AG04450 (cell line): ENCODE measurements at places on chromosomes 3 and 15.

- DNase-seq = no peak
Measured at GRCh38 chr15:48667701-48668100, 22.2 kb upstream of the FBN1 start.

DNA sequence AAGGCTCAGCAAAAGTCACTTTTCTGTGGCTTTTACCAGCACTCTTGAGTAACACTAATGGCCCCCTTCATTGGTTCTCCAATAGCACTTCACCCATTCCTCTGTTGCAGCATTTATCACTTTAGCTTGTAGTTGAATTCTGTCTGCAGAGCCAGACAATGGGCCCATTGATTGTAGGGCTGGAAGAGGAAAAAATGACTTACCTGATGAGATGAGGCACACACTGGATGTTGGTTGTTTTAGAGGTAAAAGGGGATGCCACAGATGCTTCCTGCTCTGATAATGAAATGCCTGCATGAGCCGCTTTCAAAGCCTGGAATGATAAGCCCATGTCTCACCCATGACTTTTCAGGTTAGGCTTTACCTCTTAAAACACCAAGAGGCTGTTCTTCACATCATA, 64.3 kb downstream of the PLAAT1 start:
- no peak for DNase-seq

DNA sequence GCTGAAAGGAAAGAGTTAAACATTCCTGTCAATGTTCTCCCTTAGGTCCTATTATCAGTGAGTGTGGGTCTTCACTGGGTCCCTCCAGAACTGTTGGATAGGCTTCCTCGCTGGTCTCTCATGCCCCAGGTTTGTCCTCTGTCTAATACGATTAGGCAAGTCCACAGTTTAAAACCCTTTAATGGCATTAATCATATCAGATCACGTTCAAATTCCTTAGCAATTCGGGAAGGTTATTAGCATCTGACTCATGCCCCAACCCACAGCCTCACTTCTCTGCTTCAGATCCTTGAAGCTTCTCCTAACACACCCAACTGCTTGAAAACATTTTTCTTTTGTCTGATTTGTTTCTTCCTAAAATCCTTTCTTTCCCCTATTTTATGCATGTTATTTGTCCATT, 224.3 kb upstream of the ATP10A start:
- no peak for DNase-seq

GRCh38 chr15:93028632-93029213, 60.3 kb downstream of the RGMA start:
- DNase-seq = peak; percentile 77

GRCh38 chr15:42796955-42797782, 60.2 kb upstream of the CDAN1 start:
- no peak for DNase-seq

GRCh38 chr3:8607234-8608040, 37.2 kb downstream of the SSUH2 start:
- peak; percentile 37 for DNase-seq

DNA sequence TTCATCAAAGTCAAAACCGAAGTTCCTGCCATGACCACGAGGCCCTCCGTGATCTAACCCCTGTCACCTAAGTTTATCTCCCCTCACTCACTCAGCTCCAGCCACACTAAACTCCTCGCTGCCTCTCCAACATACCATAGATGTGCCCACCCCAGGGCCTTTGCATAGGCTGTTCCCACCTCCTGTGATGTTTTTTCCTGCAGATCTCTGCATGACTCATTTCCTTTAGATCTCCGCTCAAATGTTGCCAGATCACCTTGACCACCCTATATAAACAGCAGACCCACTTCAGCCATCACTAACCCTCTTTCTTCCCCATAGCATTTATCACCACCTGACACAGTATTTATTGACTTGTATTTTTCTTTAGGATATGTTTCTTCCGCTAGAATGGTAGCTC, 58.5 kb downstream of the HRH1 start:
- DNase-seq = no peak

- peak; percentile 55 for DNase-seq
Measured at GRCh38 chr15:38996111-38996631, 431.6 kb upstream of the RASGRP1 start.

DNA sequence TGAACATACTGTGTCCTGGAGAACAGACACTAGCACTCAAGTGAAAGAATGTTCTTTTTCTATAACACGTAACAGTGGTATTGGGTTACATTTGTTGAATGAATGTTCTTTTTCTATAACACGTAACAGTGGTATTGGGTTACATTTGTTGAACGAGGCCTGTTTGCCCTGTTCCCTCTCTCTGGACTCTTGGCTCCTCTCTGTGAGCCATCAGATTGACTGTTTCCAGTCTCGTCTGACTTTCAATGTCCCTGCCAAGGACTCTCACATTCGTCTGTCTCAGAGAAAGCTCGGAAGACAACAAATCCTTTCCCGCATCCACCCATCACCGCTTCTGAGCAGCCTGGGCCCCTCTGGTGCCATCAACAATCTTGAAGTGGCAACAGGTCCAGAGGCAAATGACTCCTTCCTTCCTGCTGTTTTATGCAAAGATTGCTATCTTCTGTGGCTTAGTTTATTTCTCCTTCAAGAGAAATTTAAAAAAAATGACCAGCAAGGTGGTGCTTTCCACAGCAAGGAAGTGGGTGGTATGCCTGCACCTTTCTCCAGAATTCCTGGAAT, 8.0 kb downstream of the TMEM45A start:
- no peak for DNase-seq

GRCh38 chr3:31077021-31077601, 182.7 kb upstream of the GADL1 start:
- DNase-seq = peak; percentile 72

DNA sequence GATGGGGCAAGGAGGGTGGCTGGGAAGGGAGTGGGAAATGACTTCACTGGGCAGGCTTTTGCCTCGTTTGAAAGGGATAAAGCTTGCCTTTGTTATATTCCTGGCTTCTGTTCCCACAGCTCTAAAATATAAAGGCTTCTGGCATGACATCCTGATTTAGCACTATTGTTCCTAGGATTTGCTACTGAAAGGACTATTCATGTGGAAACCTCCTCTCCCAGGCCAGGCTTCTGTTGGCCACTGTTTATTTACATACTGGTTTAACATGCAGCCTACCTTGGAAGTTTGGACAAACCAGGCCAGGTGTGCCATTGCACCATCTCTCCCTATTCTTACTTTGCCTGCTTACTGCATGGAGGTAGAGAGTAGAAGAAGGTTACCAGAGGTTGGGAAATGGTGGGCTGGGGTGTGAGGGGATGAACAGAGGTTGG, 2.4 kb upstream of the LMCD1 start:
- no peak for DNase-seq

DNA sequence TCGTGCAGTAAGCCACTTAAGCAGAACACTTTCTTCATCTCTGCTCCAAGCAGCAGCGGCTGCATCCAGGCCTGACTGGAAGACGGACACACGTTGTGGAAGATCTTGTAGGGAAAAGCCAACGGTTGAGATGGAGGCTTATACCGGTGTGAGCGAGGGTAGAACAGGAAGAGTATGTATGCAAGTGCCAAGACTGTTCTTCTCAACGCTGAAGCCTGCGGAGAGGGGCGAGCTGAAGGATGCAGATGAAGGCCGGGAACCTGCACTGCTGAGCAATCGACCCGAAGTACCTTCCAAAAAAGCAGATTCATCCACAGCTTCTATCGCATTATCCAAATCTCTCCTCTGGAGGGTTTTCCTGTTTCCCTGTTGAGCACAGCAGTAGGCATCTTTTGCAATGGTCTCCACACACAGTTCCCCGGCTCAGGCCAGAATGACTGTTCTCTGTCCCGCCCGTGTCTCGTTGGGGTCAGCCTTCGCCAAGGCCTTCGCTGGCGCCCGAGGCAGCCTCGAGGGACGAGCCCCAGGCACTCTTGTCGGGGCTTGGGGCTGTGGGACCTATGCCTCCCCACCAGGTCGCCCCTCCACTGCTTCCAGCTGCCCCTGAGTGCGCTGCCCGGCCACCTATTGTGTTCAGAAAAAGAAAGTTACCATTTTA, 22.2 kb upstream of the DYNC1LI1 start:
- no peak for DNase-seq

DNA sequence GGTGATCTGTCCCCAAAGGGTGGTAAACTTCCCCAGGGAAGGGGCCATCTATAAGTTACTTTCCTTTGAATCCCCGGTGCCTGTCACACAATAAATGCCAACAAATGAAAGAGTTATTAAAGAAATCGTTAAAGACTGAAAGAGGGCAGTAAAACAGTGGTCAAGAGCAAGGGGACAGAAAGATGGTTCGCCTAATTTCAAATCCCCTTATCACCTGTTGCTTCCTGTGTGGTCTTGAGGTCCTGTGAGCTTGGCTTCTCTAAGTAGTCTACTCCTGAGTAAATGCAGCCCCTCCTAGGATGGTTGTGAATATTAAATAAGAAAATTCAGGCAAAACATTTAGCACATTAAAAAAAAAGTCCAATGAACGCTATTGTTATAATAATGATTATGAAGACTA, 225.7 kb upstream of the ADAMTS9 start:
- DNase-seq = no peak

GRCh38 chr3:114902691-114903101, 244.4 kb downstream of the ZBTB20 start:
- DNase-seq = no peak

DNA sequence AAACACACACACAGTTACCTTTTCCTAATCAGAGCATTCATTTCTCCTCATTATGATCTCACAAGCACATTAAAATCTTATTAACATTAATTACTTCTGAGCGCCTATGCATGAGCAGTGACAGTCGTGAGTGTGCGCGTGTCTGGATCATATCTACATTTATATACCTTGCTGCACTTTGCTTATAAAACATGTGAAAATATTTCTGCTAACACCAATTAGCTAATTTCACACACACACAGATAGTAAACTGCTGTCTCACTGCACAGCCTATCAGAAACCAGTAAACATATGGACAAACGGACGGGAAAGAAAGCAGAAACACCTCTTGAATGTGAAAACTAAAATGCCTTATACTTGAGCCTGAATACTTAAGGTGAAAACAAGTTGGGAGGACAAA, 64.8 kb downstream of the ZBTB20 start:
- no peak for DNase-seq

- no peak for DNase-seq
Measured at GRCh38 chr3:64030741-64031140, 7.4 kb upstream of the PSMD6 start.

DNA sequence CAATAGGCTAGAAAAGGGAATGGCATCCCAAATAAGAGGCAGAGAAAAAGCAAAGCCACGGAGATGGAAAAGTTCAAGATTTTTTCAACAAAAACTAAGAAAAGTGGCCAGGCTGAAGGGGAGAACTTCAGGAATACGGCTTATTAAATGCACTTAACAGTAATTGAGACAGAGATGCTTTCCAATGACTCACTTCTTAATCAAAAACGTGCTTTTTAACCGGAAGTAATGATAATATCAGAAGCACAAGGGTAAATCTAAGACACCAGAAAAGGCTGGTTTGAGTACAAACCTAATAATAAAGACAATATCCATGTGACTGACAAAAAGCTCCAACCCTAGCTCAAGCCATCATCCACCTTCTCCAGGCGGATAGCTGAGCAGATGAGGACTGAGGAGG, 24.8 kb upstream of the ACTC1 start:
- no peak for DNase-seq

GRCh38 chr3:73927203-73927570, 302.4 kb upstream of the PDZRN3 start:
- no peak for DNase-seq

- peak; percentile 53 for DNase-seq
Measured at GRCh38 chr3:117399311-117400078, 689.9 kb downstream of the TUSC7 start.

DNA sequence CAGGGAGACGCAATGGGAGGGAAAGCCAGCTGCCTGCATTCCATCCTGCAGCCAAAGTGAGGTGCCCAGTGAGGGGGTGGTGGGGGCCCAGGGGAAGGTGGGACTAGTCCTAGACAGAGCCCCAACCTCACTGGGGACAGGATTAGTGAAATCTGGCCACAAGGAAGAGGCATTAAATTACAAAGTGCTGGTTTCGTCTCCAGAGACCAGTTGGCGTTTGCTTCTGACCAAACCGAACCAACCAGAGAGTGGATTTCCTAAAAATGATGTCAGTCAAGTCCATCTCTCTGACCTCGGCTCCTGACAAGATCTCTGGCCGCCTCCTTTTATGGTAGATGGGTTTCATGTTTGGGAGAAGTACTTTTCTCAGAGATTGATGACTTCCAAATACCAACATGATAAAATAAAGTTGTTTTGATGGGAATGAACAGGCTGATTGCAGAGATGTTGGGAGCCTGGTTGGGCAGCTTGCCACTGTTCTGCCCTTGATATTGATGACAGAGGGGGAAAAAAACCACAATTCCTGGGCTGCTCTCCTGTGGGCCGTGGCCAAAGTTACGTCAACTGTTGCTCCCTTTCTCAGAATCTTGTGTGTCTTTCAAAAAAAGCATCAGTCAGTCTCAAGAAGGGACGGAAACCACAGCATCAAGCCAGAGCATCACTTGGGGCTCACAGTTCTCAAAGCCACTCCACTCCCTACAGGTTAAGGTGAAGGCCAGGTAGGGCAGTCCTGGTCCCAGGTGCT, 24.6 kb downstream of the ITGA11 start:
- DNase-seq = no peak

DNA sequence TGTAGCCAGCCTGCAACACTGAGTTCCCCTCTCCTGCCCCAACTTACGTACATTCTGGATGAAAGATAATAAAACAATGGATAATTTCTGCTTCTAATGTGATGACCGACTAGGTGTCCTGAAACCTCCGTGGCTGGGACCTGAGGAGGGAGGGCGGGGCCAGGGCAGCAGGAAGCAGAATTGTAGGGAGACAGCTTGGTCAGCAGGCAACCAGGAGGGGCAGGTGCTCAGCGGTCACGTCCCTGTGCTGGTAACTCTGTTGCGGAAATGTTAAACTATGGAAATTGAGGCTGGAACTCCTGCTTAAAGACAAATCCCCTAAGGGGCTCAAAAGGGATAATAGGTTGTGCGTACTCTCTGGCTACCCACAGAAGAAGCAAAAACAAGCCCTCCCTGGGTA, 30.4 kb downstream of the SLC6A20 start:
- DNase-seq = no peak

GRCh38 chr3:57019057-57019456, 41.4 kb upstream of the SPATA12 start:
- DNase-seq = no peak
